Activated naive CD4-positive, alpha-beta T cell (primary cell): ENCODE measurements at places on chromosomes 5 and 9.

DNA sequence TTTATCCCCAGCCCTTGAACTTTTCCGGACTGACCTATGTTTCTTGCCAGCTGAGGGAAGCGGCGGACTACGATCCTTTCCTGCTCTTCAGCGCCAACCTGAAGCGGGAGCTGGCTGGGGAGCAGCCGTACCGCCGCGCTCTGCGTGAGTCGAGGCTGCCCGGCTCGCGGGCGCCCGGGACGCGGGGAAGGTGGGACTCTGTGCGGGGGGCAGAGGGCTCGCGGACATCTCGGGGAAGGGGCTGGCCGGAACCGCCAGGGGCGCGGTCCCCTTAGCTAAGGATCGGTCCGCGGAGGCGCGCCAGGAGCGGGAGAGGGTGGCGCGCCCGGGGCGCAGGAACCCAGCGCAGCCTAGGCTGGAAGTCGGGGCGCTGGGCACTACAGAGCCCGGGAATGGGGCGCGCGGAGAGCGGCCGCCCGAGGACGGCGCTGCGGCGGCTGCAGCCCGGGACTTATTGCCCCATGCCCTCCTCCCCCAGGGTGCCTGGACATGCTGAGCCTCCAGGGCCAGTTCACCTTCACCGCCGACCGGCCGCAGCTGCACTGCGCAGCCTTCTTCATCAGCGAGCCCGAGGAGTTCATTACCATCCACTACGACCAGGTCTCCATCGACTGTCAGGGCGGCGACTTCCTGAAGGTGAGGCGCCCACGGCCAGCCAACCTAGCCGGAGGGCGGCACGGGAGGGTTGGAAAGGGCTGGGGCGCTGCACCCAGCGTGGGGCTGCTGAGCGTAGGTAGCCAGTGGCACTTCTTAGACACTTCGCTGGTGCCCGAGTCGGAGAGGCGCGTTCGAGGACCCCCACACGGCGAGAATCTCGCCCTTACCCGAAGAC, 922 bp downstream of the CRHBP start:
- DNase-seq, result no peak

DNA sequence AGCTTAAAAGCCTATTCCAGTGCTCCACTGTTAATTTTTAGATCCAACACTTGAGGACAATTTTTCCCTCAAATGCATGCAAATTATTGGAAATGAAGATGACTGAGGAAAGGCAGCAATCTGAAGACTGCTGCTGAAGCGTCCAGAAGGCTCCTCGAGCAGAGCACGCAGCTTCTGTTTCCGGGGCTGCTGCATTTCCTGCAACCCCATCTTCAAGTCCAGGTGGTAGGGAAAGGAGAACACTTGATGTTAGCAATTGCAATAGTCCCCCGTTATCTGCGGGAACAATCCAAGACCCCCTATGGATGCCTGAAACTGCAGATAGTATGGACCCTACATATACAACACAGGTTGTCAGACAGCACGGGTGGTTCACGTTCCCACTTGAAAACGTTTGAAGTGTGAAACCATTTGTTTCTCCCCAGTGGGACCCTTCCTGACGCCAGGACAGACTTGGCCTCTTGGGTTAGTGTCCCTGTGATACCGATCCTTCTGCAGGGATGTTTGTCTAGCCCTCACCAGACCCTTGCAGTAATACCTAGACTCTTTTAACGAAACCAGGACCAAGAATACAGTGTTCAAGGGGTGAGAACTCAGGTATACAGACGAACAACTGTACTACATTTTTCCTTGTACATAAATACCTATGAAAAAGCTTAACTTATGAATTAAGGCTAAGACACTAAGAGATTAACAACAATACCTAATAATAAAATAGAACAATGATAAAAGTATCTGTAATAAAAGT, 152.3 kb downstream of the HSD17B3 start:
- no peak for DNase-seq

DNA sequence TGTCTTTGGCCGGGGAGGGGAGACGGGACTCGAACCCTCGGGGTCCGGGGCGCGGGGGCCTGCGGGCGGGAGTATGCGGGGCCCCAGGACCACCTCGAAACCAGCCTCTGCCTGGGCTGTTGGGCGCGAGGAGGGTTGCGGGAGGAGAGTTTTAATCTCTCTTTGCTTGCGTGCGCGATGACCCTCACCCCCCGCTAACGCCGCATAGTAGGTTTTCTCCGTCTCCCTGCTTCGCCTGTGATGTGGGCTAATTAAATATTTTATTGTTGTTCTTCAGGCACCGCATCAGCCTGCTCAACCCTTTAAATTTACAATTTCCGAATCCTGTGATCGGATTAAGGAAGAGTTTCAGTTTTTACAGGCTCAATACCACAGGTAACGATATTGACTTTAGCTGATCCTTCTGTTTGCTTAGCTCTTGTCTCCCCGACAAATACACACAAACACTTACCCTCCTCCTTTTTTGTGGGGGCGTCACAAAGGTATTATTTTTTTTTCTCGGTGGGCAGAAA, 1.7 kb downstream of the TLE4 start:
- DNase-seq, result no peak

- no peak for DNase-seq
These were observed 186.5 kb downstream of the MAN2A1 start for GRCh38 chr5:109876030-109876725.

DNA sequence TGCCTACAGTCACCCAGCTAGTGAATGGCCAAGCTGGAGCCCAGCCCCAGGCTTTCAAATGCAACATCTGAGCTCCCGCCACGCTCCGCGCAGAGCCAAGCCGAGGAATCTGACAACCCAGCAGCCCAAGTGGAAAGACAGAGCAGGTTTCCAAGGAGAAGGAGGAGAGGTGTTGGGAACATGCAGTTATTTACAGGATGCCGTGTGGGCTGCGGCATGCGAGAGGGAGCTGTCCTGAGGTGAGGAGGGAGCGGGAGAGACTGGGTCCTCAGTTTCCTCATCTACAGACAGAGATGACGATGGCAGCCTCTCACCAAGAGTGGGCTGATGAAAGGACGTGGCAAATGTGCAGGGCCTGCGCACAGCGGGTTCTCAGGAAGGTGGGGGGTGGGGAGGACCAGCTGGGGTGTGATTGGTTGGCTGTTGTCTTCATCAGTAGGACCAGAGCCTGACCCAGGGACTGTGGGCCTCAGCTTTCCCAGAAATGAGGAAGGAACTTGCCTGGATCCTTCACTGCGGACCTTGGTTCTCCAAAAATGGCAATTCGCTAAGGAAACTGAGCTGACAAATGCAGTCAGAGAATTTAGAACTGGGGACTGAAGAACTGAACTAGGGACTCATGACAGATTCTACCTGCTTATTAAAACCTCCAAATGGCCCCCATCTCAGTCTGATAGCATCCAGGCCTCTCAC, 14.8 kb upstream of the CPLX2 start:
- DNase-seq, result no peak

DNA sequence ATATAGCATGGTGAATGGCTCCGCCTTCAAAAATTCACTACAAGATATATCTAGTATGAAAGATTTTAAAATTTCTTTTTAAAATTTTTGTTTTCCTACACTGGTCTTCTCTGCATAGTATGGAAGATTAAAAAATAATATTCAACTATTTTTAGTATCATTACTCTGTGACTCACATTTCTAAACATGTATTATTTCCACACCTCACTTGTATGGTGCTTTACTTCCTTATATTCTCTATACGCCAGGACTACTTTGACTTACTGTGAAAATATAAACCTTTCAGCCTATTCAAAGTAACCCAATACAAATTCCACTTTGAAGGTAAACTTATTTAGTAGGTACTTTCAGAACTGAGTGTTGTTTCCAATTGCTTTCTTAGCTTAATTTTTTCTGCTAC, 26.8 kb upstream of the TXNDC8 start:
- no peak for DNase-seq

DNA sequence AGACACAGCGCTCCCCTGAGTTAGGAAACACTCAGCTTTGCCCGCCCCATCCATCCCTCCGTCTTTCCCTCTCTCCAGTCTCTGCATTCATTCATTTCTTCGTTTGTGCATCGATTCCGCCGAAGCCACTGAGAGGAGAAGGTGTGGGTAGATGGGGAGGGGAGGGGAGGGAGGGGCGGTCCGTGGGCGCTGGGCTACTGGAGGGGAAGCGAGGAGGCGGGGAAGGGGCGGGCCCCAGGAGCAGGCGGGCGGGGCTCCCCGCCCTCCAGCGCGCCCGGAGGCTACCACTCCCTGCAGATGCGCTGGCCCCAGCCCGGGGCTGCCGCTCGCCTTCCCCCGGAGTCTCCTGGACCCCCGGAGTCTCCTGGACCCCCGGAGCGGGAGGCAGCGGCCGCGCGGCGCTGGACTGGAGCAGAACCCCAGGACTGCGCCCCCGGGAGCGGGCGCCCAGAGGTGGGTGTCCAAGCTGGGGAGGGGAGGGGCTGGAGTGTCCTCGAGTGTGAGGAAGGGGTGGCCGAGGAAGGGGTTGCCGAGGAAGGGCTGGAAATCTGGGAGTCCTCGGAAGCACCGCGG, 159.5 kb downstream of the C9orf152 start:
- DNase-seq, result peak; percentile 13
